ENCODE measurements at places on chromosomes 2 and 18. TPM values are rescaled to one million over a fixed set of nuclear protein-coding genes. Genes with fewer than 3 reads are reported as not detected.

SULT1C4 gene
- total RNA-seq, result not detected

UGT1A10 gene
- 0.83 TPM for total RNA-seq

DAPL1 gene
- not detected for total RNA-seq

GYPC gene
- 125 TPM for total RNA-seq

CTLA4 gene
- not detected for total RNA-seq

CDK15 gene
- 6.6 TPM for total RNA-seq

LINC00305 gene
- total RNA-seq, result not detected

BCL11A gene
- total RNA-seq, result 0.14 TPM

GAD1 gene
- 0.28 TPM for total RNA-seq

POMC gene
- total RNA-seq, result 0.57 TPM

LONRF2 gene
- 0.28 TPM for total RNA-seq

ASB18 gene
- not detected for total RNA-seq
